ENCODE measurements at places on chromosomes 3 and 15.

GRCh38 chr3:45558431-45558830 is 36.1 kb upstream of the LIMD1 start:
- no peak for DNase-seq

DNA sequence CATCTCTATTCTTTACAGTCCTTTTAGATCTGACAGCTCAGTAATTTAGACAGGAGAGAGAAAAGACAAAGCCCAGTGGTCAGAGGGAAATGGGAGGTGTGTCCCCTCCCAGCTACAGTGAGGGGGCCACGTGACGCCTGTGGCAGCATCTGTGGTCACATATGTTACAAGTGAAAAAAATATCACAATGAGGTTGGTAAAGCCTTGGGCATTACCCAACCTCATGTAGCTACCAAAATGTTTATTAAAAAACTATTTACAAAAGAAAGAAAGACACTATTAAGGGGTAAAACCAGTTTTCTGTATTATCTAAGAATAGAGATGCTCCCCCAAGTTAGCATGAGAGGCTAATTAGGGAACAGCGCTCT is 42.9 kb upstream of the PLCL2 start:
- DNase-seq = no peak

GRCh38 chr3:189303584-189303983 is 131.8 kb downstream of the TPRG1 start:
- no peak for DNase-seq

DNA sequence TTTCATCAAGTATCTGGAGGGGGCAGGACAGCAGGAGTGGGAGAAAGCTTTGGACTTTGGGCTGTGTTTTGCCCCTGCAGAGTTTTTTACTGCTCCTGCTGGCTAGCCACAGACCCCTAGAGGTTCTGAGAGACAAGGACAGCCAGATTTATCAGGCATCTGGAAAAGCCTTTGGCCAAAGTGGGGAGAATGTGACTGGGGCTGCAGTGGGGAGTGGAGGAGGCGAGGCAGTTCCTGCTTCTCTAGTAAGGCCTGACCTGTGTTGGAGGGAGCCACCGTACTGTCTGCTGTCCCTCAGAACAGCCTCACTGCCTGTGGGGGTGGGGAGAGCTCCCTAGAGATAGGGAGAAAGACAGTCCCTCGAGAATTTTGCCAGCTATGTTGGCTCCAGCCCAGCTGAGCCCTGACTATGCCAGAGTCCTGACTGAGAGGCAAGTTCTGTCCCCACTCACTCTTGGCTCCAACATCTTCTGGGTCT is 2.2 kb downstream of the ALPK3 start:
- no peak for DNase-seq

GRCh38 chr15:26771578-26772153 is 1.2 kb downstream of the GABRB3 start:
- no peak for DNase-seq

- no peak for DNase-seq
These were observed 36.6 kb downstream of the CCDC66 start for GRCh38 chr3:56593455-56594158.

- no peak for DNase-seq
These were observed 16.7 kb upstream of the ISLR start for GRCh38 chr15:74156678-74157411.

DNA sequence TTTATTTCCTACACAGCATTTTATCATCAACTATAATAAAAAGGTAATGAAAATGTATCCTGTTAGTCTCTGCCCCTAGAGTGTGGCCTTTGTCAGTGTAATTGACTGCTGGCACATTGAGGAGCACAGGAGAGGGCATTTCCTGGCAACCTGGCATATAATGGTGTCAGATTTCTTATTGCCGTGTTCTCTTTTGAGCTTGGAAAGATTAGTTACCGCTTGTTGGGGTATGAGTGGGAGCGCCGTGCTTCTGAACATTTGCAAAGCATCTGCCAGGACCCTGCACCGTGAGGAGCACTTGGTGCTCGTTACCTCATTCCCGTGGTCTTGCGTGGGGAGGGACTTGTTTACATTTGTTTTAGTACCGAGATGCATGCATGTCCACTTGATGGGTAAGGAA is 124.4 kb downstream of the PTPRG start:
- no peak for DNase-seq

GRCh38 chr15:47586653-47587224 is 130.6 kb upstream of the SEMA6D start:
- DNase-seq = peak; percentile 66

GRCh38 chr15:81016489-81017068 is 15.9 kb downstream of the TLNRD1 start:
- DNase-seq = no peak

GRCh38 chr3:55818485-55818884 is 331.4 kb upstream of the WNT5A start:
- no peak for DNase-seq

DNA sequence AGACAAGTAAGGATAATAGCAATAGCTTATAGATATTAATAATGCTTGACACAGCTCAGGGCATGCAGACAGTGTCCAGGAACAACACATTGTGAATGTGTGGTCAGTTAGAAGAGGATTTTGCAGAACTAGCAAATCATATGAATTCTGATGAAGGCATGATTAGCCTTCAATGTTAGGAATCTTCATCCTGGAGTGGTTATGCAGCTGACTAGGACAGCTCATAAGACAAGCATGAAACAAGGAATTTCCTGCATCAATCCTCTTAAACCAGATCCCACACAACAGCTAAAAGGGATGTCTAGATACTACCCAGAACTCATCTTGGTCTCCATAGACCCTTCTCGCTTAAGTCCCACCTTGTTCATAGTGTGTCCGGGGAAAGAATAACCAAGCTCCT is 499.0 kb upstream of the ATP11B start:
- DNase-seq = no peak

DNA sequence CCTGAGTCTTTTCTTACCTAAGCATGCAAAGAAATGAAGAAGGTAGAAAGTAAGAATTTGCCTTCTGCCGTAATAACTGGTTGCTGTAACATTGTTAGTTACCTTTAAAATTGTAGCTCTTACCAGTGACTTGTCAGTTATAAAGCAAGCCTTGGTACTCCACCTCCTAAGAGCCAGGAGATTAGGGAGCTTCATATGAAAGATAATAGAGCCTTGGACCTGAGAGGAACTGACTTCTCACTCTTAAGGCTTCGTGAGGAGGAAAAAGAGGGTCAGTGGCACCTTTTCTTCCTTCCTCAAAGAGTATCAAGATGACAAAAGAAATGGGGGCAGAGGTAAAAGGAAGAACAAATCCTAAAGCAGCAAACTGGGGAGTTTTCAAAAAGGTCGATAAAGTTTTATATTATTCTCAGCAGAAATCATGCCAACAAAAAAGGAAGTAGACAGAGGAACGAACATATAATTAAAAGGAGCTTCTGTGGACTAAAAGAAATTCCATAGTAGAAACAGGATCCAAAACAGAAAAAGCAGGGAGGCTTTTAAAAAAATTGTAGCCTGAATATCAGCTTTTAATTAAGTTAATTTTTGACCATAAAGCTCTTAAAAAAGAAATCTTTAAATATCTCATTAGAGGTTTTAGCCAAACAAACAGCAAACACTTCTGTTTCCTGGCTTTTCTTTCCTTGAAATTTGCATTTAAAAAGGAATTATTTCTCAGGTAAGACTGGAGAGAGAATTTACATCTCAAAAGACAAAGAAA is 847.1 kb upstream of the ALCAM start:
- DNase-seq = no peak

GRCh38 chr15:40344217-40344616 is 3.5 kb upstream of the CCDC9B start:
- no peak for DNase-seq

- no peak for DNase-seq
These were observed 1.0 kb upstream of the IGF2BP2 start for GRCh38 chr3:185825639-185826481.

GRCh38 chr3:163261618-163262017 is 1765.0 kb downstream of the OTOL1 start:
- no peak for DNase-seq

DNA sequence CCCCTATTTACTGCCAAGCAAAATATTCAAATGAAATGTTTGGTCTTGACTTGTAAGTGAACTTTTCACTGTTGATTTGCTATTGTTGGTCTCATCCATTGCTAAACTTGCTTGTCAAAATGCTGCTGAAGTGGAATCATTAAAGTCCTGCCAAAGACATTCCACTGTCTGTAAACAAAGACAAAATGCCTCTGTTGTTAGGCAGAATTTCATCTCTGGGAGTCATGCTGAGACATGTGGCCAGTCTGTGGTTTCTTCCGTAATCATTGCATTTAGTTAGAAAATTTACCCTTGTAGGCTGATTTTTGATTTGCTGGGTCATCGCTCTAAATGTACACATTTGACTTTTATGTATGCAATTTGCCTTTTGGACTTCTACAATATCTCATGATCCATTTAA is 577.7 kb downstream of the MECOM start:
- no peak for DNase-seq

DNA sequence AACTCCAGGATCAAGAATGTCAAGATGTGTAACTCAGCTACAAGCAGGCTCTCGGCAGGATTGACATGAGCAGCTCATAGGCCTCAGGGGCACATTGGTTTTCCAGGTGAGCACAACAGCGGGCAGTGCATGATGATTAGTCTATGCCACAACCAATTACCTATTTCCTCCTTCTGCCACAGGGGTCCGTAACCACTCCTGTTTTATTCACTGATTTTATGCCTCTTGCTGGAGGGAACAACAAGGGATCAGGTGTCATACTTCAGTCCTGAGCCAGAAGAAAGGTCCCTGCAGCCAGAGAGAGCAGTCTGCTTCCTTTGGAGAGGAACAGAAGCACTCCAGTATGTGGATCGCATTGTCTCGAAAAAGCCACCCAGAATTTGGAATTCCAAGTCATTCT is 35.1 kb upstream of the PTPRG start:
- peak; percentile 38 for DNase-seq

GRCh38 chr3:55792009-55792408 is 304.9 kb upstream of the WNT5A start:
- DNase-seq = no peak

DNA sequence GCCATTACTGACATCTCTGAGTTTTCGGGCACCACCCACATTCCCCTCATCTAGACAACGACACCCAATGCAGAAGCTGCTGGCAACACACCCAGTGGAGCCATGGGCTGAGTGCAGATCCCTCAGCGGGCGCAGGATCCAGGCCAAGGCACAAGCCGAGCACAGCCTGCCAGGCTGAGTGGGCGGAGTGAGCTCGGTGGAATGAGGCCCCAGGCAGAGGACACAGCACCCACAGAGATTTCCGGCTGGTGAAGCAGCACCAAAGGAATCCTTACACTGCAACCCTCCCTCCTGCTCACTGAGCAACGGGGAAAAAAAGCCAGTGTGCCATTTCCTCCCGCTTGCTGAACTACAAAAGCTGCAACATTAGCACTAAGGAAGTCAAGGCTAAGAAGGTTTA is 34.3 kb downstream of the ZMAT3 start:
- no peak for DNase-seq

DNA sequence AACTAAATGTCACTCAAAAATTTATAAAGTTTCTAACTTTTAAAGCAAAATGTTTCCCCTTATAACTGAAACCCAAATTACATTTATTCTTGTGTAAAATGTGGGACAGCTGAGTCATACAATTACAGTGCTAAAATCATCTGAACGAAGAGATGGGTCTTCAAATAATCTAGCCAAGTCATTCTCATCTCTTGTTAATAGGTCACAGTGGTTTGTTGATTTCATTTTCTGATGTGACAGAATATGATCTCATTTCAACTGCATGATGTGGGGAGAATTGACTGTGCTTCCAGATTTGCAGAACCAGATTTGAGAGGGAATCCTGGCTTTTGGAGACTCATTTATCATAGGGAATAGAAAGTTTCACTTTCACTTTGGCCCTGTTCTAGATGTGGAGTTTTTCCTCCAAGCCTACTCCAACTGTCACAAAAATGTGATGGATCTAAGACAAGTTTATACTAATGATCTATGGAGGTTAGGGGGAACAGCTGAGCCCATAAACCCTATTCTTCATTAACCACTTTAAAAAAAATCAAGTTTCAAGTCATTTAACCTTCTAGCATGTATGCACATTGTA is 685.0 kb downstream of the PDCD6IP start:
- no peak for DNase-seq

- DNase-seq = no peak
These were observed 279.3 kb downstream of the IGSF11 start for GRCh38 chr3:118755253-118755801.

GRCh38 chr15:67105065-67105951 is 39.9 kb downstream of the SMAD3 start:
- DNase-seq = no peak

- DNase-seq = no peak
These were observed 124.2 kb upstream of the SMAD3 start for GRCh38 chr15:66941108-66941711.

DNA sequence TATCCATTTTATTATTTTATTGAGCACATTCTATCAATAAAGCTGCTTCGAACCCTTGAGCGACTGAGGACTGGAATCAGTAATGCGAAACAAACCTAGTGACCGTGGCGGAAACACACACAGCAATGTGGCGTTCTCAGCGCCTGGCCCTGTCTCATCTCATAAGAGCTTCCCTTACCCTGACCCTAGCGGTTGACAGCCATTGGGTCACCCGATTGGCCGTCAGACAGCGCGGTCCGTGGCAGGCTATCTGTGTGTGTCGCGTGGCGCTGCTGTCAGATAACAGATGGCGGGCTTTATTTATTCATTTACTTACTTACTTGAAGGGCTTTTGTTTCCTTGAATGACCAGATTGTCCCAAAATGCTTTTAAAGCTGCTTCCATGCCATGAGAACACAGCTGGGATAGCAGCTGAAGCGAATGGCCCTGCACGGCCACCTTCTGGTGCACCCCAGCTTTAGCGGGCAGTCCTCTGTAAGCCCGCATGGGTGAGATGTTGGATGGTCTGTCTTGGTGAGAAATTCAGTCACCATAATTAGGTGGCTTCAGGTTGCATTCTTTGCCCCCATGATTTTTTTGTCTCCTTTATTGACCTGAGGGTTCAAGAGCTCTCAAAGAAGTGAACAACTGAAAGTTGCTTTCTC is 215.5 kb upstream of the BHLHE40 start:
- no peak for DNase-seq

DNA sequence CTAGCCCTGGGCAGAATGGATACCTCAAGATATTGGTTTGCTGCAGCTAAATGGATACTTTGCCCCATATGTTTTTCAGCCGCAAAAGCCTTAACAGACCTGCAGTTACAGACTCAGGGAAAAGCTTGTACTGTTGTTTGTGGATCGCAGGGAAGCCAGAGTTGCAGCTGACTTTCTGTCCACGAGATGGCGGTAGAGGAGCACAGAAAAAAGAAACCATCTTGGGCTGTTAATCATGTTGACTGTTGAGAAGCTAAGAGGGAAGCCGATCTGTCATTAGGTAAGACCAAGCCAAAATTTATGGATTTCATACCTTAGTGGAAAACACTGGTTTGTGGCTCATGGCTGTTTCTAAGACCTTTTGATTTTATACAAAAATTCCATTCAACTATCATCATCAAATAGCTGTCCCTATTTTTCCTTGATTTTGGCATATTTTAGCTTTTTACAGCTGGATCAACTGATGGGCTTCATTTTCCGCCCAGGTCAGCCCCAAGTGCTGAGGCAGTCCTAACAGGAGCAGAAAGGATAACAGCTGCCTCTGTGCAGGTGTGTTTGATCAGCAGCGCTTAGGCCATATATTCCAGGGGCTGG is 205.7 kb upstream of the ZPLD1 start:
- peak; percentile 41 for DNase-seq

- no peak for DNase-seq
These were observed 13.9 kb upstream of the VGLL3 start for GRCh38 chr3:87004883-87005282.
